ENCODE measurements at places on chromosomes 1 and 21.

- no peak for DNase-seq
Observed at GRCh38 chr1:26387447-26387846, 14.9 kb upstream of the ZNF683 start.

- DNase-seq, result no peak
Observed at GRCh38 chr21:36976882-36977651, 10.6 kb upstream of the HLCS start.

GRCh38 chr1:246483569-246483933 lies 23.5 kb downstream of the SMYD3 start:
- DNase-seq, result no peak

DNA sequence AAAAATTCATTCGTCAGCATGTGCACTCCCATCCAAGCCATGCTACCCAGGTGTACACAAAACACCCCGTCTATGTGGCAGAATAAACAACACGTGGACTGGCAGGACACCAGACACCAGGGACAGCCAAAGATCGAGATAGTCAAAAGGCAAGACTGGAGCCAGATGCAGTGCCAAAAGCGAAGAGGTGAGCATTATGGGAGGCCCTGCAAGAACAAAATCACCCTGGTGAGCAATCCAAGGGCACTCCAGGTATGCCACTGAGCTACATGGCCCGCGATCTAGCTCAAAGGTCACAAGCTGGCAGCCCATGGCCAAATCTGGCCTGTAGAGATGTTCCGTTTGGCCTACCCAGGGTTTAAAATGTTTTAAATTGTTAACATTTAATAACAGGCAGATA lies 33.7 kb downstream of the PLPP3 start:
- no peak for DNase-seq

GRCh38 chr1:154422521-154422920 lies 17.4 kb downstream of the IL6R start:
- no peak for DNase-seq

DNA sequence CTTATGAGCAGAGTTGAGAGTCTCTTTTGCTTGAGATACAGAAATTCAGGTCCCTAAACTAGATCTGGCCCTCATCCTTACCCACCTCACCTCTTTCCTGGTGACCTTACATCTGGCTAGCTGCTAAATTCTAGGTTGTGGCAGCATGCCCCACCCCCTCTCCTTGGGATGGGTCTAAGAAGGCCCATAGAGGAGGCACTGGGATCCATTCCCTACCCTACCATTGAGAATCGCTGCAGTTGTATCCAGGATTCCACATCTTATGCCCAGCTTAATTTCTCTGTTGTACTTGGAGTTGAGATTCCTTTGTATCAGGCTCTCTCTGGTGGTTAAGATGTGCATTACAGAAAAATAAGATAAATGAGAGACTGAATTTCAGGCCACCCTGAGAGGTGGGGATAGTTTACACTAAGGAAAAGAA lies 9.5 kb upstream of the TMEM39B start:
- DNase-seq, result no peak

DNA sequence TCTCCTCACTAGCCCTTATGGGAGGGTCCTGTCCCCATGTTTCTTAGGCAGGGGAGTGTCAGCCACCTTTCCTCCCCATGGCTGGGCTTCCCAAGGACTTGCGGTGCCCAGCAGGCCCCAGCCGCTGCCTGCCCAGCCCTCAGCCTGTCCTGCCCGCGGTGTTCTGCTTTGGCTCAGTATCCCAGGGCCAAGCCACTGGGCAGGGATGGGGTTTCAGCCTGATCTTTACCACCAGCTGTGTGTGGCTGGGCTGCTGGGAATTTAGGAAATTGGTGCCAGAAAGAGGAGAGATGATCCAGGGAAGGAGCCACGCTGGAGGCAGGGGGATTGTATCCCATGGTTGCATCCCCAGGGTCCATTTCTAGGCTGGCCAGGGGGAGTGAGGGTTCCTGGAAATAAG lies 6.9 kb upstream of the IGFN1 start:
- DNase-seq, result no peak

GRCh38 chr1:183912265-183912886 lies 107.5 kb downstream of the RGL1 start:
- no peak for DNase-seq

DNA sequence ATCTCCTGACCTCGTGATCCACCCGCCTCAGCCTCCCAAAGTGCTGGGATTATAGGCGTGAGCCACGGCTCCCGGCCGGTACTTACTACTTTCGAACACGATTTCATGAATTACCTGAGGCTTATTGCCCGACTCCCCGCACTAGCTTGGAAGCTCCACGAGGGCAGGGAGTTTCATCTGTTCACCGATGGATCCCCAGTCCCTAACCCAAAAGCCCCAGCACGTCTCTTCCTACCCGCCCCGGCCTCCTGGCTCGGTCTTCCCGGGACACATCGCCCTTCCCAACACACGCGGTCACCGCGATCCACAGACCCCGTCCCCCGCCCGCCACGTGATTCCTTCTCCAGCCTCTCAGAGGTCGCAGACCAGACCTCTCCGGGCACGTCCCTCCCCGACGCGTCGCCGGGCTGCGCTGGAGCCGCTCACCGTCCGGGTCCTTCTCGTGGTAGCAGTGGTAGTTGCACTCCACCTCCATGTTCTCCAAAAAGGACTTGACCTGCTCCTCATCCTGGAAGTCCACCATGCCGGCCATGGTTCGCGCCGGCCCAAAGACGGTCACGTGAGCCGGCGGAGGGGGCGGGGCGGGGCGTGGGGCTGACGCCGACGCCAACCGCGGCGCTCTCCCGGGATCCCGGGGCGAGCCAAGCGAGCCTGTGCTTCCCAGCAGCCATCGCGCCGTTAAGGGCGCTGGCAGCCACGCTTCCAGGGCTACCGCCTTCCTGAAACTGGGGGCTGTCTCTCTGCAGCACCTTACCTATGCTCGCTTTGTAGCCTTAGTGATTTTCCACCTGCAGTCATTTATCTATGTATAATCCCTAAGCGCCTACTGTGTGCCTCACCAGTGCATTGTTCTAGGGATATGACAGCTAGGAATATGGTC lies at the start of gene COA7:
Gene COA7, minus strand, starts transcription at position 553 of the 880 bp plus-strand sequence. Its CDS starts 21 bp downstream, at position 532.
- DNase-seq, result peak; percentile 63

- DNase-seq, result no peak
Observed at GRCh38 chr1:27060891-27061290, 48.2 kb upstream of the TENT5B start.

GRCh38 chr21:35258521-35258920 lies 209.4 kb upstream of the RUNX1 start:
- no peak for DNase-seq

GRCh38 chr1:50077273-50077672 lies 31.4 kb upstream of the ELAVL4 start:
- no peak for DNase-seq

GRCh38 chr1:109622895-109623294 lies 3.3 kb downstream of the AMPD2 start:
- no peak for DNase-seq
